ENCODE measurements at places on chromosomes 7 and 10.

GRCh38 chr7:30032310-30033125, 4.3 kb downstream of the PLEKHA8 start:
- DNase-seq: peak; percentile 52

- DNase-seq: no peak
Observed at GRCh38 chr7:139655305-139655704, 122.5 kb downstream of the HIPK2 start.

DNA sequence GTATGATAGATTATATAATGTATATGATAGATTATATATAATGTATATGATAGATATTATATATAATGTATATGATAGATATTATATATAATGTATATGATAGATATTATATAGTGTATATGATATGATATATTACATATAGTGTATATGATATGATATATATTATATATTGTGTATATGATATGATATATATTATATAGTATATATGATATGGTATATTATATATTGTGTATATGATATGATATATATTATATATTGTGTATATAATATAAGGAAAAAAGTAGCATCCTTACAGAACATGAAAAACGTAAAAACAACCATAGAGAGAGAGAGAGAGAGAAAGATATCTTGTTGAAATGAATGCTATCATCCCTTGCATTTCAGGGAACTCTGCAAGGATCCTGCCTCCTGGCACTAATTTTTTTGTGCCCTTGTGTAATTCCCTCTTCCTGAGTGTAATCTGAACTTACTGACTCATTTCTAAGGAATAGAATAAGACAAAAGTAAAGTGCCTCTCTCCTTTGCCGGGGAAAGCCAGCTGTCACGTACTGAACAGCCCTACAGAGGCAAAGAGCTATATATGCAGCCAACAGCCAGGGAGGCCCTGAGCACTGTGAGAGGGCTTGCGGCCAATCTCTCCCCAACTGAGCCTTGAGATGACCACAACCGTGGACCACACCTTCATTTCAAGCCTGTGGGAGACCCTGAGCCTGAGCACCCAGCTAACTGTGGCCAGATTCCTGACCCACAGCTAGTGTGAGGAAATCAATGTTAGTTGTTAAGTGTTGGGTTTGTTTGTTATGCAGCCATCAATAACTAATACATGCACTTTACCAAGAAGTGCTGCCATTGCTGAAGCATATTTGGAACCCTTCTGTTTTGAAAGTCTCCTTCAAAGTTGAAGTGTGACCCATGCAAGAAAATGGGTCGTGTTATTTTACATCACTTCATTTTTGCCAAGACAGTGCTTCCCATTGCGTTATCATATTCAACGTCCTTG, 61.1 kb upstream of the EZH2 start:
- DNase-seq: peak; percentile 64

GRCh38 chr7:83504330-83504729, 144.6 kb downstream of the SEMA3E start:
- no peak for DNase-seq

- DNase-seq: peak; percentile 19
Observed at GRCh38 chr10:17122726-17123661, 6.6 kb downstream of the CUBN start.

DNA sequence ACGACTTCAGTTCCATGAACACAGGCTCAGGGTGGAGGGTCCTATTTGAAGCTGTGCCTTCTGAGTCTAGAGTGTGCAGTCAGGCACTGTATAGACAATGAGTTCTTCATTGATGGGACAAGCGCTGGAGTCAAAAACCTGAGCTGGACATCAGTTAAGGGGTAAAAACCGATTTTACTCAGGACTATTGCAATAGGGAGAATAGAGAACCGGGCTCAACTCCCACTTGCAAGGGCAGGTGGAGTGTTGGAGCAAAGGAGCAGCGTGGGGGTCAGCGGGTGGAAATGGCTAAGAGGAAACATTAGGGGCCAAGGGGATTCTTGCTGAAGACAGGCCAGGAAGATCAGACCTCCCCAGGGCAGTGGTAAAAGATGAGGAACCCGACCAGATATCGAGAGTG, 28.5 kb downstream of the PRLHR start:
- DNase-seq: no peak

- DNase-seq: no peak
Observed at GRCh38 chr10:78346721-78347120, 313.1 kb downstream of the RPS24 start.

DNA sequence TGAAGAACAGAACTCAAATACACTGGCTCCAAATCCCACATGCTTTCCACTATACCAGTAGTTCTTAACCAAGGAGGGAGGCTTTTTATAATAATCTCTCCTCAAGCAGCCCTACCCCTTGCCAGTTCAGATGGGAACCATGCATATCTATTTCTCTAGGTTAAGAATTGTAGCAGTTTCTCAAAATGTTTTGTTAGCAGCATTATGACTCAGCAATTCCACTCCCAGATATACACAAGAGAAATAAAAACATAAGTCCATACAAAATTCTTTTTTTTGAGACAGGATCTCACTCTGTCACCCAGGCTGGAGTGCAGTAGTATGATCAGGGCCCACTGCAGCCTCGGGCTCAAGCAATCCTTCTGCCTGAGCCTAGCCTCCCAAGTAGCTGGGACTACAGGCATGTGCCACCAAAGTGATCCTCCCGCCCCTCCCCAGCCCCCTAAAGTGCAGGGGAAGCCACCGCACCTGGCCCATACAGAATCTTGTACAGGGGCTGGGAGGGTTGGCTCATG, 18.1 kb downstream of the YWHAG start:
- DNase-seq: peak; percentile 52

GRCh38 chr7:44386139-44386913, 60.9 kb upstream of the CAMK2B start:
- no peak for DNase-seq

GRCh38 chr7:24609059-24609458, 35.8 kb downstream of the PALS2 start:
- DNase-seq: no peak

- peak; percentile 76 for DNase-seq
Observed at GRCh38 chr7:129110258-129110981, 34.1 kb upstream of the TSPAN33 start.

GRCh38 chr7:43612599-43613589, 30.0 kb downstream of the STK17A start:
- no peak for DNase-seq

DNA sequence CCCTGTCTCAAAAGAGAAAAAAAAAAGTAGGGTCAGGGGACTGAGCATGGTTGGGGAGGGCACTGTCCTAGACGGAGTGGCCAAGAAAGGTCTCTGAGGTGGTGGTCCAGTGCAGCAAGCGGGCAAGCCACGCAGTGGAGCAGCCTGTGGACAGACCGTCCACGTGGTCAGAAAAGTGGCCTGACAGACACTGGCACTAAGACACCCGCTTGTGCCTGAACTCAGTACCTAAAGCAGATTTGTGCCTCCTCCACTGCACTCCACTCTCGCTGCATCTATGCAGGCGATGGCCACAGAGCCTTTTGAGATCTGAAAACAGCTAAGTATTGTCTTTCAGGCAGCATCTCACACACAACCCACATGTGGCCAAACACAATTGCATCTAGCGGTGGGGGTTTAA, 8.8 kb downstream of the ASB10 start:
- DNase-seq: no peak

DNA sequence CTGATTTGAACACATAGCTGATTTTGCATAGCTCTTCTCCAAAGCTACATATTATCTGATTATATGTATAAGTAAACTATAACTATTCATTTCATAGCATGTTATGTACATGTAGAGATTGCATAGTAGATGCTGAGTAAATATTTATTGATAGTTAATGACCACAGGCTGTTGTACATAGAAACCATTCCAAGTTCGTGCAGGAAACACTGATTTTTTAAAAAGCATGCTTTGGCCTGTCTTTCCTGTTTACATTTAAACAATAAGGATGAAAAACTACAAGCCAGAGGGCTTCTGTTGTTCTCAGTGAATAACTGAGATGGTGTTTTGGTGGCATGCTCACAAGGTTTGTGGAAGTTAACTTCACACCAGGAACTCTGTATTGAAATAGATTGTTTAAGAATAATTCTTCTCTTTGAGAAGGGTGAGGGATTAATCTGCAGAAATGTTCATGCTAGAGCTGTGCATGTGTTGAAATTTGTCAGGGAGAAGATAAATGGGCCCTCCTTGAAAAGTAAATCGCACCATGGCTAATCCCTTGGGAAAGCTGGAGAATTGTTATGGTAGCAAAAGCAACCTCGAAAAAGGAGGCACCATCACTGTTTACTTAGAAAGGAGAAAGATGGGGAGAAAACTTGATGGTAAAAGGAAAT, 120.2 kb upstream of the SP8 start:
- DNase-seq: no peak

GRCh38 chr10:95388539-95388938, 97.7 kb upstream of the PDLIM1 start:
- peak; percentile 82 for DNase-seq

GRCh38 chr10:43421201-43421507, 12.2 kb upstream of the HNRNPF start:
- no peak for DNase-seq

- DNase-seq: no peak
Observed at GRCh38 chr10:95346715-95347401, 56.1 kb upstream of the PDLIM1 start.

- DNase-seq: no peak
Observed at GRCh38 chr7:157053118-157053517, 42.7 kb upstream of the MNX1 start.

DNA sequence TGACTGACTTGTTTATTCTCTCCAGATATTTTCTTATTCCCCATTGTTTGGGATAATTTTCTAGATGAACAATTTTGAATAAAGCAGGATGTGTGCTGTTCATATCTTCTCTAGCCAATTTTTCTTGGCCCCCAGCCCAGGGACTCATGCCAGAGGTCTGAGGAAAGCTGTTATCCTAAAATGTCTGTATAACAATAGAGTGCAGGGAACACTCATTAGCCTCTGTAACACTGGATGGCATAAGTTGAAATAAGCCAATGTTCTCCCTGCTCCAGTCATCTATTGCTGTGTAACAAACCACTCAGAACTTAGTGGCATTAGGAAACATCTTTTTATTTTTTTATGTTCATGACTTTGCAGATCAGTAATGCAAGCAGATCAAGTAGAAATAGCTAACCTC, 121.7 kb upstream of the TRIM24 start:
- DNase-seq: no peak

GRCh38 chr10:89887830-89888229, 186.4 kb downstream of the KIF20B start:
- DNase-seq: no peak

GRCh38 chr7:4822677-4823076, 39.2 kb downstream of the PAPOLB start:
- no peak for DNase-seq

DNA sequence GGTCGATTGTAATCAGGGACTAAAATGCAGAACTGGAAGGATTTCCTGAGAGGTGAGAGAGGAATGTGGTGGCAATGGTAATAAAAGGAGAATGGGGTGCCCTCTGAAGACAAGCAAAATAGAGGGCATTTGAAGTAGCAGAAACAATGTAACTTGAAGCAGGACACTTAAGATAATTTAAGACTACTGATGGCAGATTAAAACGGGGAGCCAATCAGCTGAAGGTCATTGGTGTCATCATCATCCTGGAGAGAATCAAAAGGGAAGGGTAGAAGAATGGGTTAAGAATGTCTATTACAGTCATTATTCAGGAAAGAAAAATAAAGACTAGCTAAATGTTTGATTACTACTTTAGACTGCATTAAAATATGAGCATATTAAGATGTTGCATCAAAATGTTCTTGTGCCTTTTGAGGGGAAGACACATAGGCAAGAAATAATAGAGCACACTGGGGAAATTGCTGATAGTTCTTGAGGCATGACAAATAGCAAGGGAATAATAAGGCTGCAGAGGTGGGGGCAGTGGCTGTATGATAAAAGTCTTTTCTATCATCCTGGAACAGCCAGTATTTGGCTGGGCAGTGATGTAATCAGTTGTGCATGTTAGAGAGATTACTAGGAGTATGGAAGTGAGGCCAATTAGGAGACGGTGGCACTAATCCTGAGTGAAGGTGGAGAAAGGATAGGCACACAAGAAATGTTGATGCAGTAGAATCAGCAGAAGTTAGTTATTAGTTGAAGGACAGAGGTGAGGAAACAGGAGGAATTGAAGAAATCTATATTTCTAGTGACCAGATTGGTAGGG, 60.2 kb downstream of the CCDC71L start:
- DNase-seq: no peak

- no peak for DNase-seq
Observed at GRCh38 chr10:97570146-97570788, 2.3 kb upstream of the ANKRD2 start.

DNA sequence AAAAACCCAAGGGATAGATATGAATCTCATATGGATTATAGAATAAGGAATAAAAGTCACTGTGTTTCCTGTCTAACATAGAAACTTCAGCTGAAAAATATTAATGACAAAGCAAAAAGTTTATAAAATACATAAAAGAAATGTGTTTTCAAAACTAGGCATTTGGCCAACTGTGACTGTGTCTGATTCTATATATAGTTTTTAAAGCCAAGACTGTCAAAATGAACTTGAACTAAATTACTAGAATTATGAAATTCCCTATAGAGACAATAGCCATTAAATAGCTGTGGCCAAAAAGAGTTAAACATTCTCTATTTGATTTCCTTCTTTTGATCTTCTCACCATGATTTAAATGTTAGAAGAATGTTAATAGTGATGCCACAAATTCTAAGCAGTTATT, 311.2 kb upstream of the SEMA3D start:
- no peak for DNase-seq

GRCh38 chr10:8919280-8919679, 864.8 kb downstream of the GATA3 start:
- no peak for DNase-seq

DNA sequence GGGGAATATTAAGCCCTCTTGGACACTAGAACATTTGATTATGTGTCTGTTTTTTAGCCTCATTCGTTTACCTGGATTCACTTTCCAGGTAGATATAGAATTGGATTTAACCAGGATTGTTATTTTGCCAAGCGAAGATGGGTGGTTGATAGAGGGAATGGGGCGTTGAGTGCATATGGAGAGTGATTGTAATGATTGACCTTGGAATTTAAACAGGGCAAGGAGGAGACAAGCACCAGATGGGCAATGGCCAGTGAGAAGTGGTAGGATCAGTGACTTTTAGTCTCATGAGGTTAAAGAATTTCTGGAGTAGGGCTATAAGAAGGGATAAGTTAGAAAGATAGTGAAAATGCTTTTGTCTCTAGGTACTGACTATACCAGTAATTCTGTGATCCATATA, 211.2 kb upstream of the CSTF2T start:
- no peak for DNase-seq
